Left colon (tissue), 2 donors: ENCODE measurements at places on chromosomes 5 and 9. TPM values are rescaled to one million over a fixed set of nuclear protein-coding genes. Genes with fewer than 3 reads are reported as not detected.

Gene ARL10
- total RNA-seq = 1.0 TPM

Gene DAP
- total RNA-seq = 125 TPM

Gene PLAC8L1
- not detected for total RNA-seq

GRCh38 chr9:20593537-20593936, 28.8 kb downstream of the MLLT3 start:
- DNase-seq = no peak

DNA sequence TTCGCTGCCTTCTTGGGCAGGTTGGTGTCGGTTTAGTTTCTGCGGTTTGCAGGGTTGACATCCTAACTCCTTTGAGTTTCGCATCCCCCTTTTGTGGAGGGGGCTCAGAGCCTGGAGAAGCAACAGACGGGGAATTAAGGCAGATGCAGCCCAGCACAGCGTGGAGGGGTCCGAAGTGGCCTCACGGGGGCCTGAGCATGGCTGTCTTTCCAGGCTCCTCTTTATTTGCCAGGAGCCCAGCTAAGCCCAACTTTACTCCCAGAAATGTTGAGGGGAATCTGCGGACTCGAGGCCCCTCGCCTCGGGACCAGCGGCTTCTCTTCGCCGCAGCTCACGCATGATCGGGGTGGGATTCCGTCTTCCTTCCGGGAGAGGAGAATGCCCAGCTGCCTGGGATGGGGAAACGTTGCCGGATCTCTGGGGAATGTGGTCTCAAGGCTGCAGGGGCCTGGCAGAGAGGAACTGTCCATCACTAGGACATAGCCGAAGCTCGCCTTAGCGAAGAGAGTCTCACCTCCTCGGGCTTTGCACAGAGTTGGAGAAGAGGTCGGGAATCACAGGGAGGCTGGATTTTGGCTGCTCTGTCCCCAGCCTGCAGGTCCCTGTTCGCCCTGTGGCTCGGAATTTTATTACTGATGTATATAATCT, 1.3 kb downstream of the RAI14 start:
- no peak for DNase-seq

- no peak for DNase-seq
Observed at GRCh38 chr5:14016549-14016948, 72.1 kb upstream of the DNAH5 start.

- no peak for DNase-seq
Observed at GRCh38 chr5:103514371-103514770, 48.2 kb downstream of the NUDT12 start.

DNA sequence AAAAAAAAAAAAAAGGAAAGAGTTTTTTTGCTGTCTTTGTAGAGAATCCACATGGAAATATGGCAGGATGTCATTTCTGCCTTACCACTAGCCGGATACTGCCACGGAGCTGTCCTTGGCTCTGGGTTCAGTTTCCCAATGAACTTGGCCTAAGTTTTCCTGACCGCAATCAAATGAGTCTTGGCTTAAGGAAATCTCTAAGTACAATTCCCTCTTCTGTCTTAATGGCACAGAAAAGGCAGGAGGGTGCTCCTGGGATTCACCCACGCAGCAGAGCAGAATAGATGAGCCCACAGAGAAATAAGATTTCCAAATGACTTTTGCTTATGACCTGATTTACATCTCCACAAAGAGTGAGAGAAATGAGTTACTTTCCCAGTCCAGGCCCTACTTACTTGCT, 284.0 kb upstream of the VLDLR start:
- DNase-seq = no peak

DNA sequence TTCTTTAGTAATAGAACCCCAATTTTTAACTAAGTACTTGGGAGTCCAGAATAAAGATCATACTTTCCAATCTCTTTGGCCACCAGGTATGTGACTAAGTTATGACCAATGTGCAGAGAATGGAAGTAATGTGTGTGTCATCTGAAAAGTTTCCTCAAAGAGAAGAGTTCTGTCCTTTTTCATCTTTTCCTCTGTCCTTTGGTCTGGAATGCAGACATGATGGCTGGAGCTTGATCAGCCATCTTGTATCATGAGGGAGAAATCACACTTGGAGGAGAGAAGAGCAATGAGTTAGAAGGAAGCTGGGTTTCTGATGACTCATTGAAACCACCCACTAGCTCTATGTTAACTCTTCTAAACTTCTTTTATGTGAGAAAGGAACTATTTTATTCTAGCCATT, 5.5 kb upstream of the CPEB4 start:
- DNase-seq = no peak

- DNase-seq = no peak
Observed at GRCh38 chr5:156361436-156362109, 34.6 kb downstream of the SGCD start.

DNA sequence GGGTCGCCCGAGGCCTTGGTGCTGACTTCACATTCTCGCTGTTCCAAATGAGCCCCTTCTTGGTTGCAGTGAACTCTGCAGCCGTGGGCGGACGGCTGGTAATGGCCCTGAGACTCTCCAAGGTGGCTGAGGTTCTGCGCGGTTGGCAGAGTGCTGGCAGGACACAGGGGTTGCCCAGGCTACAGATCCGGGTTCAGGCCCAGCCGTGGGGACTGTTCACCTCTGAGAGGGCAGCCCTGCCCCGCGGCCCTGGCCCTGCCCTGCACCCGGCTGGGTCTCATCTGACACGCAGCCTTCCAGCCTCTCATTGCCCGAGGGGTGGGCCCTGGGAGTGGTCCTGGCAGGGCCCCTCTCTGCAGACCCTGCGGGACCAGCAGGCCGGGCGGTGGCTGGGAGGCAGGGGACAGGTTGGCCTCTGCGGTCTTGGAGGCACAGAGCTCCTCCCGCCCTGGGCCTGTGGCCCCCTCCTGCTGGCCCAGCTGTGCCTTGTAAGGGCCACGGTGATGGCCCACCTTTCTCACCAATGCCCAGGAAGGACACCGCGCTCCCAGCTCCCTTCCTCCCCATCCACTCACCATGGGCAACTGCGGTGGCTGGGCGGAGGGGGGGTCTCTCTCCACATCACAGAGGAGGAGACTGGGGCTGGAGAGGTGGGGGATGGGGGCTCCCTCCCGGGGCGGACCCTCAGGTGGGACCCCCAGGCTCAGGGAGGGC, 51.6 kb downstream of the AHRR start:
- DNase-seq = no peak
